Cortex of kidney (tissue), 1 donor: ENCODE measurements at places on chromosomes 3 and 15.

GRCh38 chr3:114632757-114633424, 339.1 kb downstream of the TIGIT start:
- no peak for DNase-seq

DNA sequence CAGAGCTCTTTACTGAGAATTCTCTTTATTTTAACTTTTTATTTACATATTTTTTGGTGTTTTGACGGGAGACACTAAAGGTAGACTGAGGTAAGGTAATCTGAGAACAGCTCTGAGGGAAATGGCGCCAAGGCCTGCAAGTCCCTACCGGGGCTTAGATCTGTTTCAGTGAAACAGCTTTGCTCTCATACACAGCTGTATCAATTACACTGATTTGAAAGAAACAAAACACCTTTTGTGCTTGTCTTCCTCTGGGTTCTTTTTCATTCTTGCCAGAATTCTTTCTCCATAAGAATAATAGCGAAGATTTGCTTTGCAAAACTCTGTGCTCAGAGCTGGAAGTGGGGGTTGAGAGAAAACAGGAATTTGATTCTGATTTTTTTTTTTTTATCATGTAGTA, 79.5 kb upstream of the PEX5L start:
- DNase-seq, result no peak

GRCh38 chr15:99409097-99409473, 156.7 kb upstream of the MEF2A start:
- no peak for DNase-seq

DNA sequence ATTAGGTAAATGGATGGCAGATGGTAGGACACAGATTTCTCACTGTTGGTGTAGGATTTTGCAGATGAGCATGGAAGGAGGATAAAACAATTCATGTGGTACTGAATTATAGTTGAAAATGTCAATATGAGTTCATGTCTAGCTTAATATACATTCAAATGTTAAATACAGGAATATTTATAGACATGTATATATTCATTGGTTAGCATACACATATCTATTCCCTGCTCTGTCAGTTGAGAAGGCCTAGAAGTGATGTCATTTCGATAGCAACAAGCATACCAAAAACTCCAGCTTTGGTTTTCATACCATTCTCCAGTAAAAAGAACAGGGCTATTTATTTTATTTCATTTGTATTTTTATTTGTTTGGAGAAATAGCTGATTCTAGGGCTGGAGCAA, 497.1 kb downstream of the EPHB1 start:
- DNase-seq, result no peak

- no peak for DNase-seq
Observed at GRCh38 chr15:83290236-83290635, 5.8 kb upstream of the BNC1 start.
